CD4-positive, alpha-beta T cell treated with Interferon alpha-2 for 1 hour (primary cell): ENCODE measurements at places on chromosomes 16 and 17.

DNA sequence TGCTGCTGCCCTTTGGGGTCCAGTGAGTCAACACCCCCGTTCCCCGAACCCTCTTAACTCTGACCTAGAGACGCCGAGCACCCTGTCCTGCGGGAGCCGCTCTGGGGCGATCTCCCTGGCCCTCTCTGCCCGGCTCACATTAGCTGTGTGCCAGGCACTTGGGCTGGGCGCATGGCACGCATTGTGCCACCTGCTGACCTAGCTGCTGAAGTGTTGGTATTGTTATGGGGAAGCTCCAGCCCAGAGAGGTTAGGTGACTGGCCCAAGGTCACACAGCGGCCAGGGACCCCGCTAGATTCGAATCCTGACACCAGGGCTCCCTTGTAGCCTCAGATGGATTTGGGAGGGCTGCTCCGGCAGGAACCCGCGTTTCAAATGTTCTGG, 1.1 kb downstream of the HSD17B1 start:
- peak; percentile 37 for DNase-seq

- DNase-seq, result no peak
These were observed 7.7 kb upstream of the PPL start for GRCh38 chr16:4944333-4945281.

DNA sequence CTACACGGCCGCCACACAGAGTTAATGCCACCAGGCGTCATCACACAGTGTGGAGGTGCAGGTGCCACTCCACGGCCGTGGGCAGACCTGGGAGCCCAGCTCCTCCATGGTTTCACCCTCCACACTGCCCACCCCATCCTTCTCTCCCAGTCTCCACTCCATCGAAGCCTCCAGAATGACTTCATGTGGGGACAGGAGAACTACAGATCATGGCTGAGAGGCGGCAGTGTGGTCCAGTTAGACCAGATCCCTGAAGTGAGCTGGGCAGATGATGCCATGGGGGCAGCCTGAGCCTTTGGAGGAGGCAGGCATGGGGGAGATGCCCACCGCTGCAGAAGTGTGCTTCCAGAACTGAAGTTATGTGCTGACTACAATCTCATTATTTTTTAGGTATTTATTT, 38.0 kb upstream of the FAAP100 start:
- DNase-seq, result no peak

DNA sequence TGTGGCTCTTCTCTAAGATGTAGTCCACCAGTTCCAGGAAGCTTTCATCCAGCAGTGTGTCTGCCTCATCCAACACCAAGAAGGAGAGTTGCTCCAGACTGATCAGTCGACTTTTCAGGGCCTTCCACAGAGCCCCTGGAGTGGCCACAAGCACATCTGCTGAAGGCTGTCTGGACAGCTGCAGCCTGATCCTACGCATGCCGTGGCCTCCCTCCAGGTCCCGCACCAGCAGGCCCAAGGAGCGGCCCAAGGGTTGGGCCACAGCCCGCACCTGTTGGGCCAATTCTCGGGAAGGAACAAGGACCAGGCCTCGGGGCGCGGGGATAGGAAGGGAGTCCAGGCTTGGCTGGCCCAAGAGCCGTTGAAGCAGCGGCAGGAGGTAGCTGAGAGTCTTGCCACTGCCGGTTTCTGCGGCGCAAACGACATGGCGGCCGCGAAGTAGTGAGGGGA, 729 bp downstream of the DDX28 start:
- DNase-seq, result no peak

- DNase-seq, result no peak
These were observed 478.8 kb upstream of the CDH11 start for GRCh38 chr16:65600629-65601028.

GRCh38 chr16:68759062-68759461, 22.0 kb downstream of the CDH1 start:
- no peak for DNase-seq

DNA sequence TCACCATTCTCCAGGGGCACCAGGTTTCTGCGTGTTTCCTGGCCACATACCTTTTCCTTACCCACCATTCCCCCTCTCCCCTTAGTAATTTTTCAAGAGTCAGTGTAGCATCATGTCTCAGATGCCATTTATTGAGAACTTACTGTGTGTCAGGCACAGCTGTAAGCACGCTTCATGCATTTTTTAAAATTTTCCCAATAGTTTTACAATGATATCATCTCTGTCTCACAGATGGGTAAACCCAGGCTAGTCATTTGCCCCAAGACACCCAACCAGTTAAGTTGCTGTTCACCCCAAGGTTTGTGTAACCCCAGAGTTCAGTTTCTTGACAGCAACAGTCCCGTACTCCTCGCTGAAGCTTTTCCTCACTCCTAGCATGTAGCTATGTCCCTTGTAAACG, 56.4 kb upstream of the IRX3 start:
- DNase-seq, result no peak

DNA sequence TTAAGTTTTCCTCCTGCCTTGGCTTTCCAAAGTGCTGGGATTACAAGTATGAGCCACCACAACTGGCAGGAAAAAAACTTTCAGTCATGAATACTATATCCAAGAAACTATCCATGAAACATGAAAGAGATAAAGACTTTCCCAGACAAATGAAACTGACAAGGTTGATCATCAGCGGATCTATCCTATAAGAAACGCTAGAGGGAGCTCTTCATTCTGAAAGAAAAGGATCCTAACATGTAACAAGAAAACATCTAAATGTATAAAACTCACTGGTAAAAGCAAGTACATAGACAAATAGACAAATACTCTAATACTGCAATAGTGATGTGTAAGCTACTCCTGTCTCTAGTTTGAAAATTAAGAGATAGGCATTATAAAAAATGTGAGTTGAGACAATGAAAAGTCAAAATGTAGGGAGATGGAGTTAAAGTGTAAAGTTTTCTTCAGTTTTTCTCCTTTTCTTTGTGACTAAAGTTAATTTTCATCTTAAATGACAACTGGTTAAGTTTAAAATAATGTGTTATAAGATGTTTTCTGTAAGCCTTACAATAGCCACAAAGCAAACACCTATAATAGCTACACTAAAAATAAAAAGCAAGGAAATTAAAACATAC, 79.6 kb upstream of the TEKT1 start:
- DNase-seq, result peak; percentile 61

- DNase-seq, result no peak
These were observed 17.3 kb upstream of the MYO1D start for GRCh38 chr17:32894245-32894644.

DNA sequence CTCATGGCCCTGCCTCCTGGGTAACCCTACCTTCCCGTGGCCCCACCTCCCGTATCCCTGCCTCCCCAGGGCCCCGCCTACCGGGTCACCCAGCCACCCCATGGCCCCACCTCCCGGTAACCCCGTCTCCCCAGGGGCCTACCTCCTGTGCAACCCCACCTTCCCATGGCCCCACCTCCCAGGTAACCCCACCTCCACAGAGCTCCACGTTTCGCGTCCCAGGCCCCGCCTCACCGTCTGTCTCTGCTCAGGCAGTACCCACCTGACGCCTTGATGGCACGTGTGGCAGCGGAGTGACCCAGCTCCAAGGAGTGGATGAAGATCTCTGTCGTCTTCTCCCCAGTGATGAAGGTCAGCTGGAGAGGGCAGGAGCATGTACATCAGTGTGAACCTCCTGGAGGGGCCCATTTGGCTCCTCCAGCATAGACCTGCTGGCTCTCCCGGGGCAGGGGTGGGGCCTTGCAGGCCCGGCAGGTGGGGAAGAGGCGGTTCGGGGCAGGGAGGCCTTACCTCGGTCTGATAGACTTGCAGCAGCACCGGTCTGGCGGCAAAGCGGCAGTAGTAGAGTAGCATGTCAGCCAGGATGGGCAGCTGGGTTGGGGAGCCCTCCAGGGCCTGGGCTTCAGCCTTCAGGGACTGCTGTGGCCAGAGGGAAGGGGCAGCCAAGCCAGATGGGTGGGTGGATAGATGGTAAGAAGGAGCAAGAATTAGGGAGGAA, 18.7 kb upstream of the PIK3R6 start:
- no peak for DNase-seq

DNA sequence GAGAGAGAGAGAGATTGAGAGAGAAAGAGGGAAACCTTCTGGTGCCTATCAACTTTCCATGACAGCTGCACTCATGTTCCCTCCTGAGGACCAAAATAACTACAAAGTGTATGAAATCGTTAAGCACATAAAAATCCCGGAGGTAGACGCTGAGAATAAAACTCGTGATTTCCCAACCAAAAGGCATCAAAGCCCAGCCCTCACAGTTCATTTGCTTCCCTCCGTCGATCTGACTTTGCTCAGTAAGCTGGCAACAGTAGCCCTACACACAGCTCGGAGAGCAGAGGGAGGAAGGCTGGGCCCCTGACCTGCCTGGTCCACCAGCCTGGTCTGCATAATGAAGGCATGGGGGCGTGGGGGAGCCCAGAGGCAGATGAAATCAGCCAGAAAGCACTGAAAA, 273.9 kb upstream of the ZFHX3 start:
- DNase-seq, result no peak

- DNase-seq, result no peak
These were observed 621 bp downstream of the KCNJ2 start for GRCh38 chr17:70169709-70170597.

GRCh38 chr16:85173981-85174751, 61.9 kb upstream of the CIBAR2 start:
- no peak for DNase-seq

DNA sequence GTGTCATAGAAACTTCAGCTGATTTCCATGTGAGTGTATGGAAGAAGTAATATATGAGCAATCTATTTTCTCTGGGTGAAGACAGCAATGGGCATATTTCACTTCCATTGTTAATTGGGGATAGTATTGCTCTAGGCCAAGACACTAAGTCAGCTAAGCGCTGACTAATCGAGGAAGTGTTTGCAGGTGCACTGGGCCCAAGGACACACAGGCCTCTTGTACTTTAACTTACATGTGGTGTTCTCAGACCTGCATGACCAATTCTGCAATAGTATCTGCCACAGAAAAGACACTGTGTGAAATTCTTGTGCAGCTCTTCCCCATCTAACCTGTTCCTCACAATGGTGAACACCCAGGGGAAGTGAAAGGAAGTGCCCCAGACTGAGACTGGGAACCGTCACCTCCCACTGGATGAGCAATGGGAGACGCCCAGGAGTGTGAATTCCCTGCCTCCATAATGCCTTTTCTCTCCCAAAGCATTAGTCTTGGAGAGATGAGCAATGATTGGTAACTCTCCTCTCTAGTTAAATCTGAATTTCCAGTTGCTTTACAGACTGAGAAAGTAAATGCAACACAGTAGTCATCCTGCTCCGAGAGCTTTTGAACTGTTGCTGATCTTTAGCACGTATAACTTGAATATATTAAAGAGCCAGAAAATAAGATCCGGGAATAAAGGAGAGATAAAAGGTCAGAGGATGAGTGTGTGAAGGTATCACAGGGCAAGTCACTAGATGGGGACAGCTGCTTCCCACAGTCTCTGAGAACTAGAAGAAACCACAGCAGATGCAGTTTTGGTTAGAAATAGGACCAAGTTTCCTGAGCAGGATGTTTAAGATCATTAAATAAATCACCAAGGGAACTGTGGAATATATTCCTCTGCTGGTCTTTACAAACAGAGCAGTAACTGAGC, 82.6 kb downstream of the CDK5R1 start:
- DNase-seq, result no peak

GRCh38 chr17:17941015-17941414, 31.2 kb downstream of the TOM1L2 start:
- no peak for DNase-seq

DNA sequence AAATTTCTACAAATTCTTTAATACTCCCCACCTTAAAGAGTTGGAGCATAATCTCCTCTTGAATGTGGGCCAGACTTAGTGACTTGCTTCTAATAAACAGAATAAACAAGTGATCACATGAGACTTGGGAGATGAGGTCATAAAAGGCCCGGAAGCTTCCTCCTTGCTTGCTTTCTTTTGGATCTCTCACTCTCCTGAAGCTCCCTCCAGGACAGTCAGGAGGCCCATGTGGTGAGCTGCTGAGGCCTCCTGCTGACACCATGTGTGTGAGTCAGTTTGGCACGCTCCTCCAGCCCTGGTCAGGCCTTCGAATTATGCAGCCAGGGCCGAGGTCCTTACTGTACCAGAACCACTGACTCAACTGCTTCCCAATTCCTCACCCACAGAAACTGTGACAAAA, 53.2 kb downstream of the NDEL1 start:
- no peak for DNase-seq

DNA sequence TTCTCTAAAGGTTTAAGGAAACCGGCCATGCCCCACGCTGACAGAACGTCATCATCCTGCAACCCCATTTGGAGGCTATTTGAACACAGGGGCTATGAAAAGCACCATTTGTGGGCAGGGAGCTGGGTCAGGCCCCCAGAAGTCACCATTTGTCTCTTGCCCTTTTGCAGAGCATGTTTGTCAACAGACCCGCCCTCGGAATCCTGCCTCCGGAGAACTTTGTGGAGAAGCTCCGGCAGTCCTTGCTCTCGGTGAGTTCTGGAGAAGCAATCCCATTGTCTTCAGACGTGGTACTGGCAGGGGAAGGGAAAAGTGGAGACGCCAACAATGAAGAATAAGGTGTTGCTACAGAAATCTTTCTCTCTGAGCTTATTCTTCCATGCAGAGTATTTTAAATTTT, 33.5 kb downstream of the TMEM186 start:
- DNase-seq, result no peak

DNA sequence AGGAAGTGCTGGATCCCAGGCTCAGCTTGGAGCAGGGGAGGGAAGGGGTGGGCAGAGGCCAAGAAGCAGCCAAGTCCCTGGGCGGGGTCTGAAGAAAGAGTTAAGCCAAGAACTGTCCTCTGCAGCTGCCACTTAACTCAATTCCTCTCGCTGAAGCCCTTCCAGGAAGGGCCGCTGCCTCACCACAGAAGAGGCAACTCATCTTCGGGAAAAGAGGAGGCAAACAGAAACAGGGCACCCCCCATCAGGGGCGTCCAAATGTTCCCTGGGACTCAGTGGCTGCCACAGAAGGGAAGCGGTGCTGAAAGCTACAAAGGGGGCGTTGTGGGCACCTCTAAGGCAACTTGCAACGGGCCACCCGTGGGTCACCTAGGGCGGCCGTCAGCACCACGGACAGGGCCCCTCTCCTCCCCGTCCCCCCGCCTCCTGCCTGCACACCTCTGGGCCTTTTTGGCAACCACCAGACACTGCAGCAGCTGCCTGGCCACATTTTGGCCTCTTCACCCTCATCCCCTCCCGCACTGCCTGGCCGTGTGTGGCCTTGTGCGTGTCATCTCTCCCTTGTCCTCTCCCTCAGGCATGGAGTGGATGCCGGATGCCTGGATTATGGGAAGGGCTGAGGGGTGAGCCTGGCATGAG, 2.5 kb downstream of the TLCD3B start:
- DNase-seq, result no peak

GRCh38 chr17:78558181-78558850, 18.9 kb downstream of the DNAH17 start:
- DNase-seq, result no peak
